Epithelial cell of umbilical artery (primary cell): ENCODE measurements at places on chromosomes 5 and 9. TPM values are rescaled to one million over a fixed set of nuclear protein-coding genes. Genes with fewer than 3 reads are reported as not detected.

RFESD gene
- 1.2 and 1.3 TPM in 2 replicates for total RNA-seq

CXCL14 gene
- total RNA-seq: not detected in 2 replicates

STK32A gene
- not detected in 2 replicates for total RNA-seq

OR1J2 gene
- not detected in 2 replicates for total RNA-seq

PLPP1 gene
- 16.6 and 23.7 TPM in 2 replicates for total RNA-seq

FOXD4L6 gene
- 0.15 TPM in 1 of 2 replicates, not detected in the other for total RNA-seq

FRMPD1 gene
- total RNA-seq: not detected in 2 replicates

HTR1A gene
- total RNA-seq: not detected in 2 replicates

CATSPER3 gene
- total RNA-seq: not detected in 2 replicates

PCDHGA9 gene
- total RNA-seq: 0.76 and 0.97 TPM in 2 replicates

TNC gene
- total RNA-seq: 2.3 and 4.6 TPM in 2 replicates

HINT2 gene
- 22.1 and 23.6 TPM in 2 replicates for total RNA-seq

CDKN2B-AS1 gene
- total RNA-seq: 1.1 and 2.3 TPM in 2 replicates

ARHGEF39 gene
- total RNA-seq: 0.97 and 1.5 TPM in 2 replicates

IFNK gene
- not detected in 2 replicates for total RNA-seq

FYB1 gene
- 0.65 TPM in 1 of 2 replicates, not detected in the other for total RNA-seq

SMIM33 gene
- under 0.01 TPM in 1 of 2 replicates, not detected in the other for total RNA-seq

OTULINL gene
- under 0.01 and 0.15 TPM in 2 replicates for total RNA-seq

ECSCR gene
- total RNA-seq: 312 and 378 TPM in 2 replicates

GABRB2 gene
- total RNA-seq: not detected in 2 replicates

SLC24A2 gene
- not detected in 2 replicates for total RNA-seq

PCDHGA12 gene
- total RNA-seq: 5.2 and 5.9 TPM in 2 replicates

RNF20 gene
- 24.4 and 30.5 TPM in 2 replicates for total RNA-seq

MAPK9 gene
- total RNA-seq: 26.3 and 30.5 TPM in 2 replicates

TLN1 gene
- total RNA-seq: 223 and 265 TPM in 2 replicates

IL5 gene
- total RNA-seq: not detected in 2 replicates

TRIM41 gene
- total RNA-seq: 7.8 and 8.1 TPM in 2 replicates

IFNA13 gene
- not detected in 2 replicates for total RNA-seq

TERT gene
- total RNA-seq: not detected in 2 replicates

ORM2 gene
- not detected in 2 replicates for total RNA-seq

CD14 gene
- total RNA-seq: 1.2 and 1.6 TPM in 2 replicates

CDH9 gene
- not detected in 2 replicates for total RNA-seq

MTMR12 gene
- total RNA-seq: 23.1 and 24.4 TPM in 2 replicates

FAM200C gene
- 2.6 and 6.5 TPM in 2 replicates for total RNA-seq

TMOD1 gene
- 1.9 and 3.0 TPM in 2 replicates for total RNA-seq

ANKRD20A1 gene
- 0.32 and 1.4 TPM in 2 replicates for total RNA-seq

TOR1A gene
- total RNA-seq: 35.6 and 41.3 TPM in 2 replicates

ADCY2 gene
- total RNA-seq: not detected in 2 replicates

SEMA6A gene
- 0.15 and 0.32 TPM in 2 replicates for total RNA-seq

SLC9A3 gene
- 0.65 and 0.76 TPM in 2 replicates for total RNA-seq

IFNA2 gene
- not detected in 2 replicates for total RNA-seq

BAAT gene
- not detected in 2 replicates for total RNA-seq

UBLCP1 gene
- total RNA-seq: 12.3 and 17.5 TPM in 2 replicates

TMEM215 gene
- not detected in 2 replicates for total RNA-seq

PCDHA1 gene
- 0.32 TPM in 1 of 2 replicates, not detected in the other for total RNA-seq

C7 gene
- total RNA-seq: 0.32 and 0.61 TPM in 2 replicates

GGTA1 gene
- total RNA-seq: 0.32 TPM in 1 of 2 replicates, not detected in the other
